NCI-H82 (cell line): ENCODE measurements at places on chromosomes 4 and X.

GRCh38 chrX:46754586-46755061, 4.3 kb downstream of the SLC9A7 start:
- no peak for DNase-seq

DNA sequence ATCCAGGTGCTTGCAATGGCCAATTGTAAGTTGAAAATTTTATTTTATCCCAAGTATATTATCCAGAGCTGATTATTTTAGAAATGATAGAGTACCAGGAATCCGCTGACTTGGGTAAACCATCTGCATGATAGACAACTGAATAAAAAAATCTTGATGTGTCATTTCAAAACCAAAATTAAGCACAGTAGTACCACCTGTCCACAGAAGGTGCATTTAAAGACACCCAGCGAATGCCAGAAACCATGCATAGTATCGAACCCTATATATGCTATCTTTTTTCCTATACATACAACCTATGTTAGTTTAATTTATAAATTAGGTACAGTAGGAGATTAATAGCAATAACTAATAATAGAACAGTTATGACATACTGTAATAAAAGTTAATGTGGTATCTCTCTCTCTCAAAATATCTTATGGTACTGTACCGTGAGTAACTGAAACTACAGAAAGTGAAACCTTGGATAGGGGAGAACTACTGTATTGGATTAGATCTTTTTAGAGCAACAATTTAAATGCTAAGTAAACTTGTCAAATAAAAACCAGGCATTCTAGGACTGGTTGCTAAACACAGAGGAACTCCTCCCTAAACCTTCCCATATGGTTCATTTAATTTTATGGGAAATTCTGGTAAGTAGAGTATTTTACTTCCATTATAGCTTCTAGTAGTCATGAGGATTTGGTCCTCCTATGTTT, 6.2 kb downstream of the NEIL3 start:
- no peak for DNase-seq

DNA sequence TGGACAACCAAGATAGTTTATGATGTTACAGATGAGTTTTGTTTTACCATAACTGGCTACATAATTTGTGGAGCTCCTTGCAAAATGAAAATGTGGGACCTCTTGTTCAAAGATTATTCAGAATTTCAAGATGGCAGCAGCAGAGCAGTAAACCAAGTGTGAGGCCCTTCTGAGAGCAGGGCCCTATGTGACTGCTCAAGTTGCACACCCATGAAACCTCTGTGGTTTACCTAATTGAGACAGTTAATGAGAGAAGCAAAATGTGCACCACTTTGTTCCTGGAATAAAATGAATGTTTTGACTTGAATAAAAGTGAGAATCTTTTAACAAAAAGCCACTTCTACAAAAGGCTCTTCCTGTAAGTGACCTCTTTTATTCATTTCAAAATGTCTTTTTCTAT, 519.2 kb downstream of the RPA4 start:
- no peak for DNase-seq

DNA sequence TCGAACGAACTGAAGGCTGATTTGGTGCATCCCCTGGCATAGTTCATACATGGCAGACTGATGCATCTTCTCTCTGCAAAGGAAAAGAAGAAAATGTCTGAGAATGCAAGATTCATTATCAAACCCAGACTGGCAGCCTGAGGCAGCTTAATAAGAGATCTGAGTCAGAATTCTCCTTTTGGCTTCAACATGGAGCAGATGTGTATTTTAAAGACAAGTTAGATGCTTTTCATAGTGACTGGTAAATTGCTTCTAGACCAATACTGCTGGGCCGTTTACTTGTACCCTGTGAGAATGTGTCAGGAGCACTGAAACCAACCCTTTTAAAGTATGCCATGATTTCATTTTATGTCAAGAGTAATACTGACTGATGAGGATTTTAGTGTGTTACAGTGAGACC, 322.0 kb downstream of the NR3C2 start:
- DNase-seq: no peak

DNA sequence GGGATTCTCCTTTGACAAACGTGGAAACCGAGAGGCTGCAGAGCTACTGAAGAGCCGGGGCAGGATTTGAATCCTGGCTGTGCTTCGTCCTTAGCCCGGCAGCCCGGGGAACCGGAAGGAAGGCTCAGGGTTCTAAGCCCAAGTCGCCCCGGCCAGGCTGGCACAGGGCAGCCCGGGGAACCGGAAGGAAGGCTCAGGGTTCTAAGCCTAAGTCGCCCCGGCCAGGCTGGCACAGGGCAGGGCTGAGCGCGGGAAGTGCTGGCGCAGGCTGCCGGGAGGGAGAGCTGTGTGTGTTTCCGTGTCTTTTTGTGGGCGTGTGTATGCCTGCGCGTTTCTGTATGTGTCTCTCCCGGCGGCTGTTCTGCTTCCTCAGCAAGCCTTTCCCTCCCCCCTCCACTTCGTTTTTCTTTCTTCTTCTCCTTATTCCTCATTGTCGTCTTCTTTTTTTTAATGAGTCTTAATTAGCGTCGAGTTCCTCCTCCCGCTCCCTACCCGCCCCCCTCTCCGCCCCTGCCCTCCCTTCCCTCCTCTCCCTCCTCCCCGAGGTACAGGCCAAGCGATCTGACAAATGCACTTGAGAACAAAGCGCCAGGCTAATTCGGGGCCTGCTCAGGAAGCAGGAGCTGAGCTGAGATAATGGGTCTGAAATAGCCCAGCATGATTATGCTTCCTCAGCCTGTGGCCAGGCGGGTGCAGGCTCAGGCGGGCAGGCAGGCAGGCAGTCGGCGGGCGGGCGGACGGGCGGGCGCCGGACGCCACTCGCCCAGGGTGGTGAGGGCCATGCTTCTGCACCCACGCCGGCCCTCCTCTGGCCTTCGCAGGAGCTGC, 65.9 kb downstream of the EFNB1 start:
- DNase-seq: no peak

GRCh38 chrX:40504801-40505605, 75.8 kb upstream of the ATP6AP2 start:
- DNase-seq: no peak

DNA sequence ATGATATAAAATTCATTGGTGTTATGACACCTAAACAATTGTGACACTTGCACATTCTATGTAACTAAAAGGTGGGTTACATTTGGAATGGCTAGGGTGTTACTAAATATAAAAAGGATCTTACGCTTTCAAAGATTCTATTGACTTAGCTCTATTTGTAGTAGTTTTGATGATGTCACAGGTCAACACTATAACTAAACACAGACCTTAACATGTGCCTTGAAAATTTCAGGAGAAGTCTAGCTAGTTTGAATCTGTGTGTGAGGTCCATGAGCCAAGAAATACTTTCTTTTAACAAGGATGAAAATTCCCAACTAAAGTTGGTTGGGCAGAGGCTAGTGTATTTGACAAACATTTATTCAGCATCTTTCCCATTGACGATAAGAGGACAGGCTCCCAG, 298.0 kb downstream of the GPAT3 start:
- DNase-seq: no peak

DNA sequence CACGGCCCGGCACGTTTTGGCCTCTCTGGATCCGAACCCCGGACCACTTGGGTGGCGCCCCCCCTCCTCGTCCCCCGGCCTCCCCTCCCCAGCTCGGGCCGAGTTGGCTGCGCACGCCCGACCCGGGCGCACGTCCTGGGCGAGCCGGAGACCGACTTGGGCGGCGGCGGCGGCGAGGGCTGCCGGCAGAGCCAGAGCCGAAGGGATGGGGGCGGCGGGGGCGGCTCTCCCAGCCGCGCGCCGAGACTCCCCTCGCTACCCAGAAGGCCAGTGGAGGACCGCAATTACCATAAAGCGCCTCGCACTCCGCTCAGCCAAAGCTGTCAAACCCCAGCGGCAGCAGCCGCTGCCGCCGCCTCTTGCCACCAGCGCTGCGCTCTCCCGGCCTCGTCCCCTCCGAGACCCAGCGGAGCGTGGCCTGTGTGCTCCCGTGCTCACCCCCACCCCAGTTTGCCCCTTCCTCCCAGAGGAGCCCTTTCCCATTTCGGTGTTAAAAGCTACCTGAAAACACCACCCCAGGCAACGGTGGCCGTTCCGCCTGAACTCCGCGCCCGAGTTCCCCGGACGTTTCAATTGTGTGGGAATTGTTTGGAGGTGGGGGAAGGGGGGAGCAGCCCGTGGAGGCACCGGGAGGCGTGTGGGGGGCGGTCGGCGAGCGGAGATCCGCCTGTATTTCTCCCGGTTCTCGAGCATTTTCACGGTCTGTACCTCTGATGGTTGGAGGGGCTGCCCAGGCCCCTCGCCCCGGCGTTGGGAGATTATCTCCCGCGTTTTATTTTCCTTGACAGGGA, 701 bp upstream of the BCOR start:
- peak; percentile 87 for DNase-seq

GRCh38 chr4:119627267-119628255, 1.0 kb downstream of the PDE5A start:
- DNase-seq: peak; percentile 64

- DNase-seq: no peak
These were observed 219.6 kb downstream of the DKK2 start for GRCh38 chr4:106816496-106816895.

GRCh38 chrX:123869488-123869887, 9.6 kb downstream of the XIAP start:
- DNase-seq: no peak

GRCh38 chrX:72620550-72621145, 48.0 kb upstream of the HDAC8 start:
- DNase-seq: no peak

DNA sequence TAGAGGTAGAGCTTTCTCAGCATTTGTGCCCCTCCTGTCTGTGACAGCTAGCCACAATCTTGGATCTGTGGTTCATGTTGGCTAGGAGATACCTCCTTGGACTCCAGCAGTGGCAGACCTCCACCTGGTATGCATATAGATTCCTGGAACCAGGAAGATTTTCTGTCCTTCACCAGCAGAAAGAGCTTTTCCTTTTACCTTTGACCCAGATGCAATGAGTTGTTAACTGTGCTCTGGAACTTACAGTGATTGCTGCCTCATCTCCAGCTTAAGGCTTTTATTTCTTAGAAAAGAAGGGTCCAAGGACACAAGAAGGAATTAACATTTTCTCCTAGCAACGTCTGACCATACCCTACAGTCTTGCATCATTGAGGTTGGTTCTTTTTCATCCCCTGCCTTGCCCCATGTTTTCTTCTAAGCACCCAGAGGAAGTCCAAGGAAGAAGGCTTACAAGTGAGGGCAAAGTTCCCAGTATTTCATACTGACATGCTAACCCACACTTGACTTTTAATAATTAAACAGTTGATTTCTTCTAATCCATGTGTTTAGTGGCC, 217.1 kb upstream of the ARHGAP24 start:
- DNase-seq: no peak

GRCh38 chr4:105127170-105127445, 19.6 kb upstream of the TET2 start:
- no peak for DNase-seq

DNA sequence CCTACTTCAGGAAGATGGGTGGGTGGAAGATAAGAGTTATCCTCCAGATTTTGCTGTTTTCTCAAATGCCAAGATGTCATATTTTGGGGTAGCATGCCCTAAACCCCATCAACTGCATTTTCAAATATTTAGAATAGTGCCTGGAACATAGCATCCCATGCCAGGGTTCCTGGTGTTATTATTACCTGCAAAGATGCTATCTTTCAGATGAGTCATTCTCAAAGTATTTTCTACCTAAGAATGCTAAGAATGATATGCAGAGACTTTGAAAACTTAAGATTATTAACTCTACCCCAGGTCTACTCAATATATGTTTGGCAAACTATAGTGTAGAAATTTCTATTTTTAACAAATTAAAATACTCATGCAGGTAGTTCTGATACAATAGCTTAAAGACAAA, 934.3 kb upstream of the SLIT2 start:
- no peak for DNase-seq

GRCh38 chr4:124540014-124540413, 172.5 kb downstream of the ANKRD50 start:
- no peak for DNase-seq

GRCh38 chr4:106497271-106497670, 128.7 kb upstream of the GIMD1 start:
- DNase-seq: no peak

DNA sequence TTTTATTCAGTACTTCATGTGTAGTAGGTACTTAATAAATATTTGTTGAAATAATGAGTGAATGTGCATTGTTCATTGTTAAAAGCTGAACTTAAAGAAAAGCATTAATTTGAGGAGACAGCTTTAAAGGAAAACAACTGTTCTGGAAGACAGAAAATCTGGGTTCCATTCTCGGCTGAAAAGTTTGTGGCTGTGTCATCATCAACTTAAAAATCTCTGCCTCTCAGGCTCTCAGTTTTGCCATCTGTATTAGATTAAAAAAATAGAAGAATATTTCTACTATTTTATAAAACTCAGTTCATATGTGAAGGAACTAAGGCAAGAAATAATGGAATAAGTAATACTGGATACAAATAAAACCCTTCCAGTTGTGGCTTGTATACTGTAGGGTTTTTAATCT, 62.5 kb downstream of the FSTL5 start:
- DNase-seq: no peak

- DNase-seq: no peak
These were observed 40.8 kb downstream of the MGARP start for GRCh38 chr4:139239127-139239772.

GRCh38 chr4:7425591-7426468, 8.9 kb downstream of the PSAPL1 start:
- DNase-seq: no peak

DNA sequence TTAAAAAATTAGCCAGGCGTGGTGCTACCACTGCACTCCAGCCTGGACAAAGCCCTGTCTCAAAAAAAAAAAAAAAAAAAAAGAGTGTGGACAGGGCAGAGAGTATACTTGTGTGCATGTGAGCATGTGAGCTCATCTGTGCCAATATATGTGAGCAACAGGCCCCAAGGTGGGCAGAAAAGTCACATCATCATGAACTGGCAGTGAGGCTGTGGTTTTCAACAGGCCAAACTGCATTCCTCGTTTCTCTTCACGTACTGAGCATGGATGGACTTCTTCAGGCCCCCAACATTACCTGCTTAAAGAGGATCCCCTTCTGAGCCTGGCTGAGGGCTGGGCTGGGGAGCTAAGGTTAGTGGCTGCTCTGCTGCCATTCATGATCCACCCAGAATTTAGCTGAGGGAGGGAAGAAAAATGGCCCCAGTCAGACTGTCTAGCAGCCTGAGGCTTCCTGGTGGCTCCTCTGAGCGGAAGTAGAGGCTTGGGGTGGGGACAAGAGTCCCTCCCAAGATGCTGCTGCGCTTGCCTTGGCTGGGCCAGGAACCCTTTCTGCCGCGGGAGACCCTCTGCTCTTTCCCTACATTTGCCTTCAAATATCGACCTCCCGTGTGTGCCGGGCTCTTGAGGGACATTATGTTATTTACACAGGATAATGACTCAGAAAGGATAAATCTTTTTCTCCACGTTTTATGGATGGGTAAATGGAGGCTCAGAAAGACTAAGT, 55.0 kb downstream of the DIPK2B start:
- DNase-seq: no peak

GRCh38 chr4:26173619-26174018, 147.2 kb upstream of the RBPJ start:
- DNase-seq: no peak

GRCh38 chr4:124839786-124840390, 127.4 kb upstream of the ANKRD50 start:
- no peak for DNase-seq
